GM04504 (cell line): ENCODE measurements at places on chromosomes 7 and 10.

DNA sequence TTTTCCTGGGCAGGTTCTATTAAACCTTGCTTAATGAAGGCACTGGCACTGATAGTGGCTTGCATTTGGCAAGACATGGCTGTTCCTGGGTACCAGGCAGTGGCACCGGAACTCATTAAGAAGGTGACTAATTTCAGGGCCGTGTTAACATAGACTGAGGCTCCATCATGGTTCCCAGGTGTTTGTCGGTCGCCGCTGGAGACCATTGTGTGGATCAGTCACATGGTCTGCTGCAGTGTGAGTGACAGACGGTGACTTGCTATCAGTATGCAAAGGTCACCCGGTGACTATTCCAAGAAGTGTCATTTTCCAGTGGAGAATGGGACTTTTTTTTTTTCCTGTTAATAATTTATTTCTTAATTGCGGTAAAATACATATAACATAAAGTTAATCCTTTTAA lies 106.3 kb downstream of the INSYN2A start:
- no peak for DNase-seq

GRCh38 chr10:125756196-125756595 lies 19.4 kb downstream of the MMP21 start:
- no peak for DNase-seq

DNA sequence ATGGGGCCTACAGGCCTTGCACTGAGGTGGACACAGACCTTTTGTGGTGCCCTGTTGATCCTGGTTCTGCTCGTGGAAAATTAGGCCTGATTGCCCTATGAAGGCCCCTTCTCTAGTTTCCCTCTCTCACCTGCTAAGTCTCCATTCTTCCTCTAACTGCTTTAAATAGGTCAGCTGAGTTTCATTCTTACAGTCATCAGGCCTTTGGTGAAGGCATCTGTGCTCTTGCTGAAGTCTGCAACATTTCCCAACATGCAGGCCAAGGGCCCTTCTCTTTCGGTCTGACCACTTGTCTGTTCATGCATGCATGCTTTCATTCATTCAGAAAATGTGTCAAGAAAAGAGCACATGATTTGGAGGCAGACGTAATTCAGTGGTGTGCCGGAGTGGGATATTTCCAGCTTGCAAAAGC lies 244.0 kb downstream of the BUB3 start:
- DNase-seq: no peak

DNA sequence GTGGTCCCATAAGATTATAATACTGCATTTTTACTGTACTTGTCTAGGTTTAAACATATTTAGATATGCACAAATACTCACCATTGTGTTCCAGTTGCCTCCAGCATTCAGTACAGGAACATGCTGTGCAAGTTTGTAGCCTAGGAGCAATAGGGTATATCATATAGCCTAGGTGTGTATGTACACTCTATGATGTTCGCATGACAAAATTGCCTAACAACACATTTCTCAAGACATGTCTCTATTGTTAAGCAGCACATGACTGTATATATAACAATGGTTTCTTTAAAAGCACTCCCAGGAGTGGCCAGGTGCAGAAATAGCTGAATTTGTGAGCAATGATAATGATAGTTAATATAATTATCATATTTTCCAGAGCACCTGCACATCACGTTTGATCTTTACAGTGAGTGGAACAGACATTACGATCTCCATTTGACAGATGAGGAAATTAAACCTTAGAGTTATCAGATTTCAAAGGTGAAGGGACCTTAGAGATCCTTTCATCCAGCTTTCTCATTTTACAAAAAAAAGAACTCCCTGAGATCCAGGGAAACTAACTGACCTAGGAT lies 99.2 kb upstream of the PDCD4 start:
- DNase-seq: no peak
